Activated CD4-positive, alpha-beta T cell treated with anti-CD3 and anti-CD28 coated beads, Interleukin-2, amount 50 U/mL, for 4 hours (primary cell): ENCODE measurements at places on chromosomes 12 and 14.

DNA sequence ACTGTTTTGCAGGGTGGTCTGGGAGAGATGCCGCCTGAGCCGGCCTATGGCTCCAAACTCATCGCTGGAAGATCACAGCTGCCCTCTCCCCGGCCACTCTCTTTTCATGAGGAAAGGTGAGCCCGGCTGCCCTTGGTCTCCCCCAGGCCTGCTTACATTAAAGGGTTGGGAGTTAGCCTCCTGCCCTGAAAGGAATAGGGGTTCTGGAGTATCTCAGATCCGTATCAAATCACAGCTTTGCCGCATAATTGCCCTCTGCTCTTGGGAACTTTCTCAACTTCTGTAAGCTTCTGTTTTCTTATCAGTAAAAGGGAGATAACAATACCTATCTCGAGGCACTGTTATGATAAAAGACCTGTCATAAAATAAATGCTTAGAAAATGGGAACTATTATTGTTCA is 17.6 kb downstream of the PHLDA1 start:
- DNase-seq = no peak

- no peak for DNase-seq
Observed at GRCh38 chr14:36451310-36452065, 68.5 kb downstream of the NKX2-1 start.

DNA sequence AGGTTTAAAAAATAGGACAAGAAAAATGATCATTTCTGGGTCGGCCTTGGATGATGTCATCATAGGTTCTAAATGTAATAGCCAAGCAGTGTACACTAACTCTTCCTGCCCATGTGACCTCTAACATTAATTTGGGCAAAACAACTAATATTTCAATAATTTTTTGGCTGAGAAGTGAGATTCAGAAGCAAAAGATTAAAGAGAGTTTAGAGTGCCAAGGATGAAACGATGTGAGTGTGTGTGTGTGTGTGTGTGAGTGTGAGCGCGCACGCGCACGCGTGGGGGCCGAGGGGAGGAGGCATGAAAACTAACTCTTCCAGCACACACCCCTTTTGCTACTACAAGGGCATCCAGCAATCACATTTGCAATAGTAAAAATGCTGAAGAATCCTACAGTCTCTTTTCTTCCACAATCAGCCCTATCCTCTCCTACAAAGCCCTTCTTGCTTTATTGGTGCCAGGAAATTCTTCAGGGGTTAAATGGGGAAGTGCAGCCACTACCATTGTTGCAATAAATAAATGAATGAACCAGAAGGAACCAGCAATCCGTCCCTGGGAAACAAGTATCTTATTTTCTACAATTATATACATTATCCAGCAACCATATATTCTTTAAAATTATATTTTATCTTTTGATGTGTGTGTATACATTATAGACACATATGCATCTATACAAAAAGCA is 52.9 kb downstream of the PEBP1 start:
- DNase-seq = no peak

GRCh38 chr14:26113911-26114640 is 483.8 kb downstream of the NOVA1 start:
- DNase-seq = no peak

GRCh38 chr12:110107369-110108281 is 16.5 kb upstream of the IFT81 start:
- no peak for DNase-seq

DNA sequence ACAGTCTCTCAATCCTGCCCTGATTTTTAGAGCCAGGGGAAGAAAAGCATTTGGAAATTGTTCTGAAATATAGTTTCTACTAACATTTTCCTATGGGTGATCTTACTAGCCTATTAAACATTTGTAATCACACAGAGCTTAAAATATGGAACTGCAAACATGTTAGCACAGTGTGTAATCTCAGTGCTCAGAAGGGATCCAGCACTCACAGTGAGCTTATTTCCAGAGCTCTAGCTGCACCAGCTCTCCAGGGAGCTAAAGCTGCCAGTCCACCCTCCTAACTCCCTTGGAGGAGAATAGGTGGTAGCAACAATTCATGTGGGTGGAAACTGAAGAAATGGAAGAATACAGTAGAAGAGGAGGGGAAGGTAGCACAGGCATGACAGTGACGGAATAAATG is 64.9 kb upstream of the SYT1 start:
- no peak for DNase-seq

GRCh38 chr12:19574601-19575000 is 135.3 kb downstream of the AEBP2 start:
- no peak for DNase-seq

DNA sequence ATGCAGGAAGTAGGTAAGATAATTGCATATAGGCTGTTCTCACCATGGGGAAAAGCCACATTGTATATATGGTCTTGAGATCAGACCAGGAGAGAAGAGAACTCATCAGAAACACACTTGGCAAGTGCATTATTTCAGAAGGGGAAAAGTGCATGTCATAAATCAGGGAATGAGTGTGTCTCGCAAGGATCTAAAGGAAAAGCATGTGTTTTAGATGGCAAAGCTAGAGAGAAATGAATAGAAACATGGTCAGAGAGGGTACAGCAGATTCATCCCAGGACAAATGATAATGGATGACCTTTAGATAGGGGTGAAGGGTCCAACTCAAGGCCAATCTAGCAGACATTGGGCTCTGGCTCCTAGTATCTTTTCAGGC is 230.2 kb upstream of the NAV3 start:
- no peak for DNase-seq

GRCh38 chr12:6928022-6928702 is 403 bp downstream of the ATN1 start:
- no peak for DNase-seq

- DNase-seq = no peak
Observed at GRCh38 chr12:67457778-67458665, 188.9 kb downstream of the CAND1 start.

DNA sequence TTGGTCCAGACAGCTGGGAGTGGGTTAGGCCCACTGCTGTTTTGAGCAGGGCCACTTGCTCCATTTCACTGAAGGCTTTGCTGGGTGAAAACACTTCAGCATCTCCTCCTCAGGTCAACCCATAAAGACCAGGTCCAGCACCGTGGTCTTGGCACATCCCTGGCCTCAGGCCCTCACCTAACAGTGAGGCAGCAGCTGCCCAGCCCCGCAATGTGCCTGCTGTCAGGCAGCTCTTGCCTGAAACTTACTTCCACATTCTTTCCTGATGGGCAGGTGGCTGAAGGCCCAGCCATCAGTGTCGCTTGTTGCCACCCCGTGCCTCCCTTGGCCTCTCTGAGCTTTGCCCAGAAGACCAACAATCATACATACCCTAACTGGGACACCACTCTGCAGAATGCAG is 54.4 kb downstream of the ANAPC7 start:
- DNase-seq = no peak

DNA sequence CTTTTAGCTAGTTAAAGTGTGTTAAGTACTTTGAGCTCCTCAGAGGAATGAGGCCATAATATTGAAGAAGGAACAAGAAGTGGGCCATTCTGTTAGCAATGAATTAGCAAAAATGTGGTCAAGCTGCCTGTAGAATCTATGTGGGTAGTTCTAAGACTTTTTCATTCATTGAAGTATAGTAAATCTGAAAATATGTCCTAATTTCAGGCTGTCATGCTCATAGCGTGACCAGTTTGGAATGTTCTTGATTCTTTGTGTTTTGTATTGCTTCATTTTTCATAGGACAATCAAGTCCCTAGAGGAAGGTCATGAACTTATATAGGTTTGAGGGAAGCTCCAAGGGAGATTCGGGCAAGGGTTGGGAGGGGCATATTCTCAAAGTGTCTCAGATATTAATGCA is 11.4 kb downstream of the ATP23 start:
- no peak for DNase-seq

DNA sequence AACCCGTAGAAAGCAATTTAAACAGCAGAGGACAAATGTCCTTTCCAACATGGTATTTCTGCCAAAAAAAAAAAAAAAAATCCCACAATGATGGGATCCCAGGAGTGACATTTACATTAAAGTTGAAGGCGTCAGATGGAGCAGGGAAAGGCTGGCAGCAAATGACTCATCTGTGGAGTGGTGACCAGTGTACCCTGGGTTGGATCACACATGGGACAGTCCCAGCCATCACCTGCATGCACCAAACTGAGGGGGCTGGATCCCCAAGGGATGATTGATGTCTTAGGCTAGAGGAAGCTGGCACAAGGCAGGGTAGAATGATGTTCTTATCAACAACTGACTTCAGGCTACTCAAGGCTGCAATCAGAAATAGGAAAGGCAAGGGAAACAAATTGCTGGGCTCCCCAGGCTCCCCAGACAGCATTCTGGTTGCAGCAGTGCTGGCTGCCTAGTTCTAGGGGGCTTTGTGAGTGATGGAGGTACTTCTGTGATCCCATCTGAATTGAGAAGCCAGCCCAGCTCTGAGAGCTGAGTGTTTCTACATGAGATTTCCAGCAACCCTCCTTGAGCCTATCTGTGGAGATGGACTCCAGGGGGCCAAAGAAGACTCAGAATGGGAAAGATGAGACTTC is 117.9 kb downstream of the DPF3 start:
- DNase-seq = no peak

DNA sequence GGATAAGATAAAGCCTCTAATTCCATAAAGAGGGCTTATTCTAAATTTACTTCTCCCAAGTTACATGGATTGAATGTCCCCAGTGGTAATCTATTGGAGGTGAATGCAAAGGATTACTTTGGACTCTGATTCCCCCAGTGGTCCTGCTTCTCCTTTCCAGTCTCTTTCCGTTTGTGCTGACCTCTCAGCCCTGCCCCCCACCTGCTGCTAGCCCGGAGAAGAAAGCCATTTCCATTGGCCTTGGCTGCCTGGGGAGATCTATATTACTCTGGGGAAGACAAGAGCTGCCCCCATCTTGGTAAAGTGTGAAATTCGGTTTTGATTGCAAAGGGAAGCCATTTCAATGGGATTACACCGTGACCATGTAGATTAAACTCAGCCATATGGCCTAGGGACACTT is 13.3 kb downstream of the ASCL1 start:
- no peak for DNase-seq

DNA sequence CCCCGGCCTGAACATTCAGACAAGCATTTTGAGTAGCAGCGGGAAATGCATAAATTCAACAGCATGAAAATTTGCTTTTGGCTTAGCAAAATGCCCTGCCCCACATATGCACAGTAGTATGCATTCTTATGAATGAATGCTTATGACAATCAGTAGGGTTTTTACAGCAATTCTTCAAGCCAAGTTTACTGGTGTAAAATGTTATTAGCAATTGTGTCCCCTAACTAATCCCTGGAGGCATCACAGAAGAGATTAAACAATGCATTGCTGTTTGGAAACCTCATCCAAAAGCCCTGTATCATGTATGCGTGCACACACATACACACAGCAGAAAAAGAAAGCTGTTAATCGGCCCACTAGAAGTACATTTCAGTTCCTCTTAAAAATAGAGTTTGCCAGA is 406.5 kb downstream of the LRIG3 start:
- DNase-seq = no peak

- no peak for DNase-seq
Observed at GRCh38 chr12:54601841-54602240, 13.4 kb upstream of the PPP1R1A start.

- DNase-seq = no peak
Observed at GRCh38 chr12:85834378-85834777, 1.8 kb downstream of the RASSF9 start.

GRCh38 chr12:114913871-114914801 is 230.2 kb upstream of the TBX3 start:
- DNase-seq = no peak

- DNase-seq = peak; percentile 68
Observed at GRCh38 chr14:95515596-95516552, 576 bp downstream of the SYNE3 start.

DNA sequence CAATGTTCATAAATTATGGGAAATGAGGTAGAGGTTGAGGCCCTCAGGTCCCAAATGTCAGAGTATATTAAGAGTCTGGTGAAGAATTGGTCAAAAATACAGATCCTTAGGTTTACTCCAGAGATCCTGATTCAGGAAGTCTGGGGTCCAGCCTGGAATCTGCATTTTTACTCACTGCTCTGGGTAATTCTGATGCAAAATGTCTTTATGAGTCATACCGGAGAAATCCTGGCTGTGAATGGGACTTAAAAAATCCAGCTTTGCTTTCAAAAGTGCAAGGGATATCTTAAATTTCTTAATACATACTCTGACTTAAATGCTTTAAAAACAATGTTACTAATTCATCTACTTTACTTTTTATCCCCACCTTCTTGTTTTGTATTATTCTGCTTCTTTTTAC is 74.5 kb downstream of the FERMT2 start:
- DNase-seq = no peak

- DNase-seq = no peak
Observed at GRCh38 chr14:43161477-43161876, 1345.6 kb downstream of the FSCB start.

GRCh38 chr14:79820866-79821535 is 390.3 kb downstream of the DIO2 start:
- no peak for DNase-seq

DNA sequence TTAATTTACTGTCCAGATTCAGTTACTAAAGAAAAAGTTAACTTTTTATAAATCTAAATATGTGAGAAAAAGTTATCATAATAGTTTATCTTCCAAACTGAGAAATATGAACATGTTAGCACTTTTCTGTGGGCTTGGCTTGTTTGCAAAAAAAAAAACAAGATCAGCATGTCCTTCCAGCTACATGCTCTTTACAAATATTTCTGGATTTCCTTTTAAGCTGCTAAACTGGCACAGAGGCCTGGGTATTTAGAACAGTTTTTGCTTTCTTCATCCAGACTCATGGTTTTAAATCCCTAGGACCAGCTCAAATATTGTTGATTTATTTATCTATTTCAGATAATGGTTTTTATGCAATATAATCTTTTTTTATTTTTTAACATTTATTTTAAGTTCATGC is 1444.5 kb upstream of the FLRT2 start:
- DNase-seq = no peak

GRCh38 chr14:89143595-89143994 is 273.4 kb downstream of the FOXN3 start:
- DNase-seq = no peak

- no peak for DNase-seq
Observed at GRCh38 chr12:85866986-85867776, 6.9 kb upstream of the NTS start.

DNA sequence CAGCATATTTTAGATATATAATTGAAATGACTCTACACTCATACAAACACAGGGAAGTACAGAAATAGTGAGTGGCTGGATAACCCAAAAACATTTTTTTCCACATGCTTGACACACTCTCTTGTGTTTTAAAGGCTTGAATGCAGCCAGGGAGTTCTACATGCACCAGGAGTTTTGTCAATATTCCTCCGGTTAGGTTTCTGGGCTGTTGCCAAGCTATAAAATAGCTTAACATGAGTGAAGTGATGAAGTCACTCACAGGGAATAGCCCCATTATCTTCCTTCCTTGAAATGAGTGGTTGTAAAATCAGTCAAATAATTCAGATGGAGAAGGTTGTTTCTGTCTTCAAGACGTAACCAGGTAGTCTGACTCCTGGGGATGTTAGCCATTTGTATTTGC is 582.7 kb downstream of the SLC6A15 start:
- DNase-seq = no peak

- DNase-seq = no peak
Observed at GRCh38 chr12:13913371-13913770, 68.0 kb downstream of the GRIN2B start.
